ENCODE measurements at places on chromosomes 2 and 18. TPM values are rescaled to one million over a fixed set of nuclear protein-coding genes. Genes with fewer than 3 reads are reported as not detected.

DNA sequence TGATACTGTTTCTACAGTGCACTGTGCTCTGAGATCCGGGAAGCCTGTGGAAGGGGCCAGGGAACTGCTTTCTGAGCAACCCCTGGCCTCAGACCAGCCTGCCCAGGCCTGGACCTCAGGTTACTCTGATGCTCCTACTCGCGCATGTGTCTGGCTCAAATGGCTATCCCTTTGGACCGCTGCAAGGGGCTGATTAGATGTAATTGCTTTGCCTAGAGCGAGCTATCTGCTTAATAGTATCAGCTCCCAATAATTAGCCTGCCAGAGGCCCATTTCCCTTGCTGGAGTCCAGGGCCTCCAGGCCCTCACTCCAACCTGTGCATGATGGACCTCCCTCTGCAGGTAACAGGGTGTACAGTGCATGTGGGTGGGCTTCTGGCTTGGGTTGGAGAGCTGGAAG lies 7.2 kb upstream of the KCNK3 start:
- DNase-seq = no peak

- no peak for DNase-seq
Observed at GRCh38 chr2:72669121-72669520, 156.7 kb downstream of the EXOC6B start.

Gene LOXHD1
- not detected for total RNA-seq

DNA sequence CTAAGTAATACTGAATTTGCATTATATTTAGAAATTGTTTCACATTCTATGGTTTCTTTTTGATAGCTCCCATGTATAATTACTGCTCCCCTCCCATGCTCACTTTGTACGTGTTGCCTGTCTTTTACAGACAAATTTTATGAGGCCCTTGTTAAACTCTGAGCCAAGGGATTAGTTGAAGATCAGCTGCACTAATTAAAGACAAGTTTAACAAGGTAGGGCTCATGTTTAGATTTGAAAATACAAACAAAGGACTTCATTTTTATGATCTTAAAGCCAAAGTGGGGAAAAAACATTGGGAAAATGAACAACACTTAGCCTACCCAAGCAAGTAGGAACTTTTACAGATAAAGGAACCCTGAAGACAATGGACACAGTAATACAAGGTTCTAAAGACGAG lies 46.2 kb downstream of the ARHGAP28 start:
- no peak for DNase-seq

GRCh38 chr2:43082111-43082894 lies 144.1 kb downstream of the ZFP36L2 start:
- no peak for DNase-seq

Gene SLC25A52
- total RNA-seq = not detected

DNA sequence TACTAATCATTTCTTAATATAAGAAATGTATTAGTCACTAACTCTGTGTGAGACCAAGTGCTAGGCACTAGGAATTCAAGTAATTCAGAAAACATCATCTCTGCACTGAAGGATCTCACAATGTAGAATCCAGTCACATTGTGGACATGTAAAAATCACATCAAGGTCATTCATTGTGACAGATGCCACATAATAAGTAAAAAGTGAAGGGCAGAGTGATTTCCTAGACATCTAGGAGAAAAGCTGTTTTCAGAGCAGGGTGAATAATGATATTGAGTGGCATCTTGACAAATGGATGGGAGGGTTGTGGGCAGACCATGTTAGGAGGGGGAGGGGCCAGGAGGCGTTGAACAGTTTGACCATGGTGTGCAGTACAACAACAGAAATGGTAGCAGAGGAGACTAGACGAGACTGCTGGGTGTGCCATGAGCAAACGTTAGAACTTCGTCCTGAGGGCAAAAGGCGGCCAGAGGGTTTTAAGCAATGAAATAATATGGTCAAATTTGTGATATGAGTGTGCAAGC lies 93.8 kb downstream of the DTNA start:
- no peak for DNase-seq

DNA sequence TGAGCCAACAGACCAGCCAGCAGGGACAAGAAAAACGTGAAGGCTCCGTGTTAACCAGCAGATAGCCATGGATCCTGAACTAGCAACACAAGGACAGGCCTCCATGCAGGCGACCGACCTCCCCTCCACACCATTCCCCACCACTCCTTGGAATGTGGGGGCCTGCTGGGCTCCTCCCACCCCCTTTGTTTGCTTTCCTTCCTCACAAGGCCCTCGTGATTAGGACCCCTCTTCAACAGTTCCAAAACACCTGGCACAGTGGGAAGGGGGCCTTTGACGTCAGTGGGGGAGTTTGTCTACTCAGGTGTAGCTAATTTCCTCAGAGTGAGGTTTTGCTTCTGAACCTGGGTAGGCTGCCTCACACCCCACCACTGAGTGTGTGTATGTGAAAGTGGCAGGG lies 37.8 kb downstream of the SLC14A2 start:
- no peak for DNase-seq

Gene ONECUT2
- 4.3 TPM for total RNA-seq

DNA sequence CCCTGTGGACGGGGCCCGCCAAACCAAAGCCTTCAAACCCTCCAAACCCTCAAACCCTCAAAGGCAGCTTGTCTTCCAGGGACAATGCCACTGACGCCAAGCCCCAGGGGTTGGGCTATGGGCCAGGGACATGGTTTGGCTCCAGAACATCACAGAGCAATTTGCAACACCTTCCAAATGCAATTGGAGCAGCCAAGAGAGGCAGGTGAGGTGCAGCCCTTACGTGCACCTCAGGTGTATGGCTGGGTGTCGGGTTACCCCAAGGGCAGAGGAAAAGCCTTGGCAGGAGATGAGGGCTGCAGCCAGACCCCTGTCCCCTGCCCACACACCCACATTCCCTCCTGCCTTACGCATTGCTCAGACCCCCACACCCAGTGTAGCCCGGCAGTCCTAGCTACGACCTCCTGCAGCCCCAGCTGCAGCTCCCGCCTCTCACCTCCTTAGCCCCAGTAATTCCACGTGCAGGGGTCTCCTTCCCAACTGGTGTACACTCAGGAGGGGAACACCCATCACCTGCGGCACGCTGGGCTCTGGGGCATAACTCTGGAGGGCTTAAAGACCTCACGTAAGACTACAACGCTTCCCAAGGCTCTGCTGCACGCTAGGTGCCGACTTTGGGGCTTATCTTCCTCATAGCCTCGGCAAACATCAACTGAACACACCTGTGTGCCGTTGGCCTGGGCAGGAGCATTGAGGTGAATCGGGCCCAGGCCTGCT lies 88.7 kb downstream of the TFCP2L1 start:
- no peak for DNase-seq

Gene HOXD4
- total RNA-seq = 0.61 TPM

Gene C2orf92
- 3.0 TPM for total RNA-seq

GRCh38 chr2:69214898-69215297 lies 172.1 kb downstream of the GFPT1 start:
- DNase-seq = no peak

Gene COPS9
- 111 TPM for total RNA-seq

Gene AFTPH
- total RNA-seq = 23.6 TPM

Gene PAX8
- 4.4 TPM for total RNA-seq

Gene RGPD4
- total RNA-seq = 0.07 TPM

DNA sequence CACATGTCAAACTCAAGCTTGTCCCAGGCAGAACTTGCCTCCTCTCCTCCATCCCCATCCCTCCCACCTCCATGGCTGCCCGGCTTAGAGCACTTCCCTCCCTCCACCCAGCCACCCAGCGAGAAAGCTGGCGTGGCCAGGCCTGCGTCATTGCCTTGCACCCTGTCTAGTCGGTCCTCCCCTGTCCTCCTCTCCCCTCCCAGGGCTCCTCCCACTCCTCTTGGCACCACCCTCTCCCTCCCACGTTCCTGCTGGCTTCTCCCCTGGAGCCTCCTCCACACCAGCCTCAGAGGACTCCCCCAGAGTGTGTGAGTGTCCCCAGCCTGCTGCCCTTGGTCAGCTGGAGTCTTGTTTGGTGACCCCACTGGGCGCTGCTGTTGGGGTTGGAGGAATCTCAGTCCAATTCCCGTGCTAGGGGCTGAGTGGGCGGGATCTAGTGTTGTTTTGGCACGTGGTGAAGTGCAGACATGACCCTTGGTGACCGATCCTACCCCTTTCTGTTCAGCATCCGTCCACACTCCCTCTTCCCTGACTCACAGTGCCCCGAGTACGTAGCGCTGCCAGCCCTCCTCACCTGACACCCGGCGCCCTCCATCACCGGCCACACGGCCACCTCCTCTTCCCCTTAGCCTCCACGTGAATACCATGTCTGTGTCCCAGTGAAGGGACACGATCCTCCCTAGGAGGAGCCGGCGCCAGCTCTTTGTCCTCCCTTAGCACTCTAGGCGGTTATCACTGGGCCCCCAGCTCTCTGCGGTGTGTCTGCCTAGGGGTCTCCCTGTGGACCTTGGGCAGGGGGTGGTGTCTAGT lies 41.4 kb downstream of the ATP6V1C2 start:
- peak; percentile 8 for DNase-seq

DNA sequence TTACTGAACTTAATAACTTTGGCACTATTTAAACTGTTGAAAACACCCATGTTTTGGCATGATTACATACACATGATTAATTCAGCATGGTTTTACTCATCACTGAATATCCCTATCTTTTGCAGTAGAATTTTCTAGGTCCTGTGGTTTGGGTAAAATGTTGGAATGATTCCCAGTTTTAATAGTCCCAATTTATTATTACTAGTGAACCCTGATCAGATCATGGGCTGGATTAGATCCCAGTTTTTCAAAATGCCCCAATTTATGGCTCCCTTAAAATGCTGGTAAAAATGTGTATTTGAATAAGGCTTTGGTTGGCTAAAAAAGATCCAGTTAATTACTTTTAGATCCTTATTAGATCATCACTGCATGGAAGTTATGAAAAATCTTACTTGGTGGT lies 273.6 kb upstream of the NRP2 start:
- no peak for DNase-seq

DNA sequence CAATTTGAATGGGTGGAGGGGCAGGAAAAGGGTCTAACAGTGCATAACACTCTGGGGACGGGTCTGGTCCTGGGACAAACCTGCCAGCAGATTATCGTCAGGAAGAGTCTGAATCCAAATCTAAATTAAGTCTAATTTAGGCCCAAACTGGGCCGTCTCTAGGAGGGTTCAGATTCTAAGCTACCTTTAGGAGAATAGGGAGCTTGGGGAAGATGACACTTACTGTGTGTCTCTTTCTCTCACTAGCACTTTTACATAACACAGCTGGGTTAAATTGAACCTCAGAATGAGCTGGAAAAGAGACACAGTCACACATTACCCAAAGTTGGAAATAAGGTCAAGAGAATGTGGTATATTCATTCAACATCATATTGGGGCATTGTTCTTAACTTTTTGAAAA lies 228.8 kb downstream of the KCNH7 start:
- DNase-seq = no peak

Gene CAB39
- total RNA-seq = 63.6 TPM

Gene LDLRAD4
- 1.2 TPM for total RNA-seq

DNA sequence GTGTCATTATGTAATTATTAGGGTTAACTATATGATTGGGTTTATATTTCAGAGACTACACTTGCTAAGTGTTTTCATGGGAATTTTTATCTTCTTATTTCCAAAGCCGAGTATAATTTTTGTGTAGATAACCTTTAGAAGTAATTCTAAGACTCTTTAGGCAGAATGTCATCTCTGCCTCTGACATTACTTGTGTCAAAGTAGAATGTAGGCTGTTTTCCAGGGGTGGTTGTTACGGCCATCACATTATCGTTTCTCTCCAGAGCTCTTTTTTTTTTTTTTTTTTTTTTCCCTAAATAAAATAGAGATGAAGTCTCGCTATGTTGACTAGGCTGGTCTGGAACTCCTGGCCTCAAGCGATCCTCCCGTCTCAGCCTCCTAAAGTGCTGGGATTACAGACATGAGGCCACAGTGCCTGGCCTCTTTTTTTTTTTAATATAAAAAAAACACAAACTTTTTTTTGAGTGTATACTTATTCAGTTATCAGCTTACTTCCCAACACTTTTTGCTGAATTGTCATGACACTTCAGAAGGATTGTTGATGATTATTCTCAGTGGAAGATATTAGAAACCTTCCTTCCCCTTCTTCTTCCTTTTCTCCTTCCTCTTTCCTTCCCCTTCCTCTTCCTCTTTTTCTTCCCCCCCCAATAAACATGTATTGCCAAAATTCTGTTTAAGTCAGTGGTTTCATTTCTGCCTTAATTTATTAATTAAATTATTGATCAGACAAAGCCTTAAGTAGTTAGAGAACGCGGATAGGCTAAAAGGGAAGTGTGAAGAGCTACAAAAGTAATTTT lies 2.3 kb downstream of the PIKFYVE start:
- DNase-seq = no peak

- DNase-seq = no peak
Observed at GRCh38 chr18:62898359-62898758, 183.0 kb downstream of the PHLPP1 start.

DNA sequence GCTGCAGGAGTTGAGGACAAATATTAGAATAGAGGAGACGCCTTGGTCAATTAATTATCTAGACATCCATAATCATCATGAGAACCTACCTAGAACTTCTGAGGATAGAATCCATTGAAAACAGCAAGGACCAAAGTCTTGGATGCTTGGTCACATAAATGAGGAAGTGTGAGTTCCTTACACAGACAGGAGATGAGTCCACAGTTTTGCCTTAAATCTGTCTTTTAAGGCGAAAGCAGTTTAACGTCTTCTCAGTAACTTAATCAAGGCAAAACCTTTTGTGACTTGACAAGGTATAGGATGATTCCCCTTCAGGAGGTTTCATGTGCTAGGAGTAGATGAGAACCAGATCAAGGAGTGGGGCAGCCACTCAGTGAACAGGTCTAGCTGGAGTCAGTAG lies 1783.2 kb upstream of the CELF4 start:
- DNase-seq = no peak

GRCh38 chr2:61478086-61478485 lies 7.2 kb upstream of the USP34 start:
- DNase-seq = no peak

Gene MPP4
- total RNA-seq = 0.32 TPM

GRCh38 chr2:219449609-219450008 lies 15.0 kb downstream of the SPEG start:
- DNase-seq = no peak

Gene TTC27
- total RNA-seq = 24.4 TPM

- no peak for DNase-seq
Observed at GRCh38 chr2:205811387-205811786, 129.1 kb downstream of the NRP2 start.

- no peak for DNase-seq
Observed at GRCh38 chr2:218228366-218229090, 11.5 kb downstream of the ARPC2 start.

Gene PLA2R1
- total RNA-seq = 0.34 TPM

GRCh38 chr2:241902357-241902991 lies 32.9 kb downstream of the RTP5 start:
- no peak for DNase-seq

Gene NDC80
- total RNA-seq = 46.0 TPM

GRCh38 chr2:9982248-9982647 lies 30.8 kb downstream of the GRHL1 start:
- no peak for DNase-seq

DNA sequence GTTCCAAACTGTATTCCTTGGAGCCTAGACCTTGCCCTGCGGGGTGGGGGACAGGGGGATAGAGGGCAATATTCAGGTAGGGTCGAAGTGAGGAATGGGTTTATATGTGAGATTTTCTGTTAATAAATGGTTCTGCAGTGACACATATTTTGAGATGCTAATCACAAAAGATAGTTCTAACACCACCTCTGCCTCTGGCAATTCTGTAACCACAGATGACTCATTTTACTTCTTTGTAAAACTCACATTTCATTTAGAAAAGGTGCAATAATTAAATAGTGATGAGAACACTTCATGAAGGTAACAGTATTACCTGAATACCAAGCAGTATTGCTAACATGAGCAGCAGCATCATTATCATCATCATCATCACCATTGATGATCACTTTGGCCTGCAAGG lies 306.6 kb downstream of the SUCLG1 start:
- DNase-seq = no peak

Gene RRM2
- 330 TPM for total RNA-seq

- no peak for DNase-seq
Observed at GRCh38 chr2:99106913-99107312, 34.6 kb upstream of the C2orf15 start.
